ENCODE measurements at places on chromosomes 1 and 21. TPM values are rescaled to one million over a fixed set of nuclear protein-coding genes. Genes with fewer than 3 reads are reported as not detected.

GRCh38 chr1:206631085-206631509 is 4.2 kb upstream of the DYRK3 start:
- DNase-seq, result peak; percentile 74
- no peak overlapping the region for H3K27ac ChIP-seq
- H3K4me3 ChIP-seq, result no peak overlapping the region
- no peaks in the 10 kb centered on the region for H3K36me3 ChIP-seq

GRCh38 chr1:96362623-96363022 is 359.0 kb upstream of the PTBP2 start:
- no peaks in the 10 kb centered on the region for H3K4me1 ChIP-seq
- H3K27me3 ChIP-seq, result no peaks in the 10 kb centered on the region
- H3K27ac ChIP-seq, result peak overlapping the region; percentile 30
- H3K36me3 ChIP-seq, result no peaks in the 10 kb centered on the region
- H3K4me3 ChIP-seq, result no peak overlapping the region
- peak; percentile 42 for DNase-seq

- H3K27ac ChIP-seq, result no peak overlapping the region
- H3K4me1 ChIP-seq, result peaks cover 9% of the 10 kb centered on the region
- no peaks in the 10 kb centered on the region for H3K36me3 ChIP-seq
- no peaks in the 10 kb centered on the region for H3K27me3 ChIP-seq
- DNase-seq, result no peak
Measured at GRCh38 chr1:23466423-23466989, 17.5 kb downstream of the ASAP3 start.

GRCh38 chr1:1826356-1827088 is 48.3 kb upstream of the NADK start:
- H3K27ac ChIP-seq, result peak overlapping the region; percentile 61
- peaks cover 19% of the 10 kb centered on the region for H3K4me1 ChIP-seq
- no peaks in the 10 kb centered on the region for H3K27me3 ChIP-seq
- H3K4me3 ChIP-seq, result no peak overlapping the region

- H3K27ac ChIP-seq, result no peak overlapping the region
- peaks cover 6% of the 10 kb centered on the region for H3K27me3 ChIP-seq
- H3K4me1 ChIP-seq, result no peaks in the 10 kb centered on the region
Measured at GRCh38 chr1:11719313-11720032, 16.5 kb upstream of the AGTRAP start.

DNA sequence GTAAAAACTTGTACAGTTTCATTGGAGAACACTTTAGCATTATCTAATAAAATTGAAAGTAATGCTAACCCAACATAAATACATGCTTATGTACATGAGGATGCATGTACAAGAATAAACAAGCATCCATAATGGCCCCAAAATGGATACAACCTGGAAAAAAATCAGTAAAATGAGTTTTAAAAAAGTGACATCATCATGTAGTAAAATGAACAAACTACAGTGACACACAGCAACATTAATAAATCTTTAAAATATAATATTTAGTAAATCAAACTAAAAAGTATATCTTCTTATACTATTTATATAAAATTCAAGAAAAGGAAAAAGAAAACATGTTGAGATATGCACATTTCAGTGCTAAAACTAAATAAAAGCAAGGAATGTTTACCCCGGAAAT is 140.5 kb downstream of the CLEC20A start:
- H3K27ac ChIP-seq, result no peak overlapping the region
- no peaks in the 10 kb centered on the region for H3K27me3 ChIP-seq
- H3K4me3 ChIP-seq, result no peak overlapping the region

DNA sequence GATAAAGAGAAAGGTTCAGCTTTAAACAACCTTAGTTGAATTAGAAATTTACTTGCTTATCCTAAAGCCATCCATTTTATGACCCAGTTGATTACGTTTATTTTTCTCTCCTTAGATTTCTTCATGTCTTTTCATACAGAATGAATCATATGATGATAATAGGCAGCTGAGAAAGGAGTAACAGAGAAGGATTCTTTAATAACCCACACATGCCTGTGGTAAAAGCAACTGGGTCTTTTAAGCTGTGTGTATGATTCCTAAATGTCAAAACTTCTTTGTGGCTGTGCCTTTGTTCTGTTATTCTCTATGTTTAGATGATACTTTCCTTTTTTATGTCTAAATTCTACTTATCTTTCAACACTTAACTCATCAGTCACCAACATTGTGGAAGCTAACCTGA is 626.5 kb downstream of the NCAM2 start:
- H3K27me3 ChIP-seq, result no peaks in the 10 kb centered on the region
- no peak overlapping the region for H3K4me3 ChIP-seq
- H3K27ac ChIP-seq, result no peak overlapping the region
- DNase-seq, result no peak

DNA sequence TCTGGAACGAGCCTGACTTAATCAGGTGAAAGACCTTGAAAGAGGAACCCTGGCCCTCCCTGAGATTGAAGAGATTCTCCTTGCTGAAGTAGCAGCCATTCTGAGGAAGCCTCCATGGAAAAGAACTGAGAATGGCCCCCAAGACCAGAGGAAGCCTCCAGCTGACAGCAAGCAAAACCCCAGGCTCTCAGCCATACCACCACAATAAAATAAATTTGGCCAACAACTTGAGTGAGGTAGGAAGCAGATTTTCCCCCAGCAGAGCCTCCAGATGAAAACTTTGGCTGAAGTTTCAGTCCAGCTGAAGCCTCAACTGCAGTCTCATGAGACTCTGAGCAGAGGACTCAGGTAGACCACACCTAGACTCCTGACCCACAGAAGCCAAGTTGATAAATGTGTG is 34.0 kb upstream of the SLAMF9 start:
- no peaks in the 10 kb centered on the region for H3K27me3 ChIP-seq
- H3K4me3 ChIP-seq, result no peak overlapping the region
- no peak overlapping the region for H3K27ac ChIP-seq
- no peaks in the 10 kb centered on the region for H3K36me3 ChIP-seq
- H3K4me1 ChIP-seq, result no peaks in the 10 kb centered on the region
- no peak for DNase-seq

- no peaks in the 10 kb centered on the region for H3K4me1 ChIP-seq
- no peaks in the 10 kb centered on the region for H3K27me3 ChIP-seq
- H3K4me3 ChIP-seq, result no peak overlapping the region
- no peak for DNase-seq
Measured at GRCh38 chr1:61101536-61101935, 19.2 kb downstream of the NFIA start.

- DNase-seq, result no peak
- H3K36me3 ChIP-seq, result no peaks in the 10 kb centered on the region
- no peaks in the 10 kb centered on the region for H3K27me3 ChIP-seq
Measured at GRCh38 chr1:182574156-182574555, 14.9 kb downstream of the RNASEL start.

GRCh38 chr1:8667869-8668594 is 149.4 kb downstream of the RERE start:
- H3K4me1 ChIP-seq, result peaks cover 45% of the 10 kb centered on the region
- no peaks in the 10 kb centered on the region for H3K27me3 ChIP-seq
- H3K36me3 ChIP-seq, result no peaks in the 10 kb centered on the region

DNA sequence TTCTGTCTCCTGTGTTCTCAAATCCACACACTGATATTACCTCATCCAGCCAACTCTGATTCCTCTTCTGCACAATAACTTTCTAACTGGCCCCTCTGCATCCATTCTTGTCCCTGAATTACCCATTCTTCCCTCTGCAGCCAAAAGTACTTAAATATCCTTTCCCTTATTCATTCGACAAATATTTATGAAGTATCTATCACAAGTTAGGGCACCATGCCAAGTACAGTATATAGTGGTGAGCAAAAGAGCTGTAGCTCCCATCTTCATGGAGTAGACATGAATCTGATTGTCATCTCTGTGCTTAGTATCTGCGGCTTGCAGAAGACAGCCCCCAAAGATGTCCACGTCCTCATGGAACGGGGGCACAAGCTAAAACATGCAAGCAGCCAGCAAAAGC is 316.8 kb downstream of the SETD4 start:
- H3K27me3 ChIP-seq, result no peaks in the 10 kb centered on the region
- peaks cover 7% of the 10 kb centered on the region for H3K4me1 ChIP-seq
- DNase-seq, result no peak
- no peak overlapping the region for H3K4me3 ChIP-seq
- no peaks in the 10 kb centered on the region for H3K36me3 ChIP-seq
- no peak overlapping the region for H3K27ac ChIP-seq

DNA sequence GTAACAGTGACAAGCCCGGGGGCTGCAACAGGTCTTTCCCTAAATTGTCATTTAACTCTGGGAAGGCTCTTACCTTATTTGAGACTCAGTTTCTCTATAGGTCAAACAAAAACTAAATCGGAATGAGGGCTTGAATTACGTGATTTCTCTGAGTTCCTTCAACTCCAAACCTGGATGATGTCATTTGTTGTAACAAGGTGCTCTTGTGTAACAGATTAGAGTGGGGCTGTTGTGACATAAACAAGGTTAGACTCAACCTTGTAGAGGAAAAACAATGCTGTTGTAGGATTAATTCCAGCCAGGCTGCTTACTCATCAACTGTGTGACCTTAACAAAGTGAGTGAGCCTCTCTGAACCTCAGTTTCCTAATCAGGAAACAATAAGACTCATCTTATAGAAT is 74.4 kb downstream of the SUSD4 start:
- H3K27ac ChIP-seq, result no peak overlapping the region
- no peaks in the 10 kb centered on the region for H3K4me1 ChIP-seq
- no peak for DNase-seq
- H3K36me3 ChIP-seq, result no peaks in the 10 kb centered on the region
- no peaks in the 10 kb centered on the region for H3K27me3 ChIP-seq

DNA sequence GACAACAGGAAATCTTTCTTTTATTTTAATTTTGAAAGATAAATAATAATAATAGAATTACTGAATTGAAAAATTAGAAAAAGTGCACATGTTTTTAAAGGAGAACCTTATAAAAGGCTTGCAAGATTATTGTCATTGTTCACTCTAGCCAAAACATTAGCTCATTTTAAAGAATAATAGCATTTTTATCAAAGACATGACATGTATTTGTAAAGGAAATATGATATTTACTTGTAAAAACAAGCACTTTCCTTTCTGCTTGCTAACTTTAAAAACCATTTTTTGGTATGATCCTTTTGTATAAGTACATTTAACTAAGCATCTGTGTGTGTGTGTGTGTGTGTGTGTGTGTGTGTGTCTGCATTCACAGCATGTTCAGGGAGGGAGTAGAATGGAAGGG is 156.3 kb upstream of the C1orf87 start:
- no peaks in the 10 kb centered on the region for H3K36me3 ChIP-seq
- H3K4me3 ChIP-seq, result no peak overlapping the region
- no peak overlapping the region for H3K27ac ChIP-seq
- no peaks in the 10 kb centered on the region for H3K4me1 ChIP-seq
- no peaks in the 10 kb centered on the region for H3K27me3 ChIP-seq
- DNase-seq, result no peak

DNA sequence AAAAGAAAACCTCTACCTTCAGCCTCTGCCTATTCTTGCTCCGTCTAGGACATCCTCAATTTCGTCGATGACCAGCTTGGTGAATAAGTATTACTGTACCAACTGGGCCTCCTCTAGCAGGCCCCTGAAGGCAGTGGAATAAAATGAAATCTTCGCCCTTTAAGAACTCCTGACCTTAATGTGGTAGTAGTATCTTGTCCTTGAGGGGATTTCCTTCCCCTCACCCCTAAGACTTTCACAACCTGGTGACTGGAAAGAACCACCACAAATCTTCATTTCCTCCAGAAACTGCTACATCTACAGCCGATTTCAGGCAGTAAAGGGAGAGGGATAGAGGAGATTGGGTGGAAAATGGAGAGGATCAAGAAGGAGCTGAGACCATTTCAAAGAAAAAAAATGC is 1.6 kb upstream of the HAX1 start:
- H3K4me3 ChIP-seq, result no peak overlapping the region
- H3K27me3 ChIP-seq, result no peaks in the 10 kb centered on the region
- H3K4me1 ChIP-seq, result peaks cover 6% of the 10 kb centered on the region

GRCh38 chr1:25889470-25889869 is 14.0 kb upstream of the PAQR7 start:
- H3K4me1 ChIP-seq, result peaks cover 52% of the 10 kb centered on the region
- H3K4me3 ChIP-seq, result no peak overlapping the region
- no peaks in the 10 kb centered on the region for H3K27me3 ChIP-seq
- no peak for DNase-seq
- no peaks in the 10 kb centered on the region for H3K36me3 ChIP-seq

DNA sequence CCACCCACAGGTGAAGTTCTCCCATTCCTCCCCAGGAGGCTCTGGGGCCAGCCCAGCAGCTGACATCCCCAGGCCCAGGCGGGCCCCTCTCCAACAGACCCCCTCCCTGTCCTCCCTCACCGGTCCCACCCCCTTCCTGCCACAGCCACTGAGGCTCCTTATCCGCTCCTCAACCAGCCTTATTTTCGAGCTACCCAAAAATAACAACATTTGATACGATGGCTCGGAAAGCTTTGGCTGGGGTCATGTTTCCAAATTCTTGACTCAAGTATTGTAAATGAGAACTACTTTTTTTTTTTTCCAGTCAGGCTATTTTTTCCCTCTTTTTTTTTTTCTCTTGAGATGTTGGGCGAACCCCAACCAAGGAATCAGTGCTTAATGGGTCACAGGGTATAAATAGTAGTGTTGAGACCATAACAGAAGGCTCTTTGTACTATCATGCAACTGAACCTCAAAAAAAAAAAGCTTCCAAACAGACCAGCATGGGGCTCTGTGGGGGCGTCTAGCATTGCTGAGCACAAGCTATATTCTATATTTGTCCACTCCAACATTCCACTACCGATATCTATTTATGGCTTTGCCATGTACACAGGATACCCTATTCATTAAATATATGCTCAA is 27.2 kb downstream of the IRF2BP2 start:
- H3K4me3 ChIP-seq, result no peak overlapping the region
- no peak for DNase-seq
- no peaks in the 10 kb centered on the region for H3K27me3 ChIP-seq
- H3K36me3 ChIP-seq, result no peaks in the 10 kb centered on the region
- no peaks in the 10 kb centered on the region for H3K4me1 ChIP-seq

DNA sequence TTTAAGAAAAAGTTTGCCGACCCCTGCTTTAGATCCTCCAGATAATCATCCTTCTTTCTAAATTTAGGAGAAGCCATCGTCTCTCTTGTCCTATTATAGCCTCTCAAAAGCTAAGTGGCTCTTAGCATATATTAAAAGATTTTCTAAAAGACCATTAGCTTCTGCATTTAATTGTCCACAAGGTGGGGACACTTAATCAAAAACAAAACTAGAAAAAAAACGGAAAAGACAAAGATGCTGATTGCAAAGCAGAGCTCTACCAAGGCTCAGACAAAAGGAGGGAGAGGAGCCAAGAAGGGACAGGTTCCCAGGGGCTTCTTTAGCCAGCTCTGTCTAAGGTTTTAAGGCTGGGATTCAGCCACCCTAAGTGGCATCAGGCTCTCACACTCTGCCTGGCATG is 128.3 kb upstream of the HMGB4 start:
- peaks cover 7% of the 10 kb centered on the region for H3K27me3 ChIP-seq
- H3K36me3 ChIP-seq, result no peaks in the 10 kb centered on the region
- DNase-seq, result no peak

GRCh38 chr1:35808450-35809113 is 766 bp downstream of the AGO4 start:
- H3K4me3 ChIP-seq, result peak overlapping the region; percentile 83
- DNase-seq, result peak; percentile 41
- peak overlapping the region; percentile 88 for H3K27ac ChIP-seq
- H3K4me1 ChIP-seq, result peaks cover 12% of the 10 kb centered on the region
- no peaks in the 10 kb centered on the region for H3K36me3 ChIP-seq
- no peaks in the 10 kb centered on the region for H3K27me3 ChIP-seq

PTTG1IP gene
- total RNA-seq, result 344 TPM

MYOM3 gene
- 2.4 TPM for total RNA-seq

KRTAP13-2 gene
- not detected for total RNA-seq

C1orf94 gene
- not detected for total RNA-seq

PCP4L1 gene
- 2.6 TPM for total RNA-seq

EDN2 gene
- total RNA-seq, result 0.40 TPM

SPRR4 gene
- not detected for total RNA-seq

CEP104 gene
- total RNA-seq, result 12.7 TPM

AJAP1 gene
- 0.13 TPM for total RNA-seq

Measured in hepatocyte (in vitro differentiated cells).